ENCODE measurements at places on chromosomes 1 and 21.

GRCh38 chr1:18175530-18176377 lies 68.2 kb downstream of the IGSF21 start:
- no peak for DNase-seq

DNA sequence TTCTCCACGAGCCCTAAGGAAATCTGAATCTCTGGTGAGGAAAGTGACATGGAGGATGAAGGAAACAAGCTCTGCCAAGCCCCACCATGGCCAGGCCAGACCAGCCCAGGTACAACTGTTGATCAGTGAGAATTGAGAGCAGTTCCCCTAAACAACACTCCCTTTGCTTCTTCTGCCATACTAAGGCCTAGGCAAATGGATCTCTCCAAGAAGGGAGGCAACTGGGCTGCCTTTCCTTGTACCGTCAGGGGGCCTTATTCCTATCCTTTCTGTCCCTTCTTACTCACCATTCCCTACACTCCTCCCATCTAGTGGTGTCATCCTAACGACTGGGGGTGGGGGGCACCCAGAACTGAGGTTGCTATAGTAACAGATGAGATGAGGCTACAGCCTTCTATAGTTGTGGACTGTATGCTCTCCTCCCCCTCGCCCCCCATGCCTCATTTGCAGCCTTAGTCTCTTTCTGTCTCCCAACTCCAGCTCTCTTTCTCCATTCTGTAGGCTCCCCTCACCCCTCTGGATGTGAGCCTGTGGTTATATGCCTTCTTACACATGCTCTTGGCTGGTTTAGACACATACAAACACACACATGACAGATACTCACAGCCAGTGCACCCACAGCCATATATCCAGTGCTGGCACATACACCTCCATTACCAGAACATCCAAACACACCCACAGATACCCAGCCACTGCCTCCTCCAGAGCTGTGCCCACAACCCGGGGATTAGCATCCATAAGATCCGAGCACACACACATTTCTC lies 3.6 kb downstream of the PEA15 start:
- DNase-seq, result no peak

DNA sequence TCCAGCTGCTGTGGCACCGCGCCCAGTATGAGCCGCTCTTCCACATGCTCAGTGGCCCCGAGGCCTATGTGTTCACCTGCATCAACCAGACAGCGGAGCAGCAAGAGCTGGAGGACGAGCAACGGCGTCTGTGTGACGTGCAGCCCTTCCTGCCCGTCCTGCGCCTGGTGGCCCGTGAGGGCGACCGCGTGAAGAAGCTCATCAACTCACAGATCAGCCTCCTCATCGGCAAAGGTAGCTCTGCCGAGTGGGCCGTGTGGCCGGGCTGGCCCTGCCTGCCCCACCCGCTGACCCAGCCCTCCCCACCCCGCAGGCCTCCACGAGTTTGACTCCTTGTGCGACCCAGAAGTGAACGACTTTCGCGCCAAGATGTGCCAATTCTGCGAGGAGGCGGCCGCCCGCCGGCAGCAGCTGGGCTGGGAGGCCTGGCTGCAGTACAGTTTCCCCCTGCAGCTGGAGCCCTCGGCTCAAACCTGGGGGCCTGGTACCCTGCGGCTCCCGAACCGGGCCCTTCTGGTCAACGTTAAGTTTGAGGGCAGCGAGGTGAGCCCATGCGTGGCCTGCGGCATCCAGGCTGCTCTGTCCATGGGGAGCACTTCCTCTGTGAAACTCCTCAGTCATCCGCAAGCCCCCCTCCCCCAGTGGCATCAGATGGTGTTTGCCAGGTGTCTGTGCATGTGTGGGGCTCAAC lies 64.2 kb downstream of the PIK3CD start:
- DNase-seq, result no peak

- no peak for DNase-seq
These were observed 18.5 kb downstream of the CLDN14 start for GRCh38 chr21:36461277-36461917.

DNA sequence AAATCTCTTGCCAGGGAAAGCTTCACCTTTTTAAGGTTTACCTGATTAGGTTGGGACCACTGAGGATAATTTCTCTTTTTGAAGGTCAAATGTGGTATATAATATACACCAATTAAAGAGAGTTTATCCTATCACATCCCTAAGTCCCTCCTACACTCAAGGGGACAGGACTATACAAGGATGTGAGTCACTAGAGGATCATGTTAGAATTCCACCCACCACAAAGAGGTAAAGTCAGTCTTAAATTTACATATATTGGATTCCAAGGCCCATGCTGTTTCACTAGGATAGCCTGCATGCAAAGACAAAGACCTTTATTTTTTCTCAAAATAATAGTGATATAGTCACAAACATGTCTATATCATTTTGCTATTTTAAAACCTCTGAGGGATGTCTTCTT lies 164.4 kb downstream of the GIPC2 start:
- no peak for DNase-seq

GRCh38 chr1:93844262-93845045 lies 34.6 kb downstream of the DNTTIP2 start:
- peak; percentile 28 for DNase-seq

- DNase-seq, result no peak
These were observed 170.5 kb downstream of the HFM1 start for GRCh38 chr1:91234181-91234580.

DNA sequence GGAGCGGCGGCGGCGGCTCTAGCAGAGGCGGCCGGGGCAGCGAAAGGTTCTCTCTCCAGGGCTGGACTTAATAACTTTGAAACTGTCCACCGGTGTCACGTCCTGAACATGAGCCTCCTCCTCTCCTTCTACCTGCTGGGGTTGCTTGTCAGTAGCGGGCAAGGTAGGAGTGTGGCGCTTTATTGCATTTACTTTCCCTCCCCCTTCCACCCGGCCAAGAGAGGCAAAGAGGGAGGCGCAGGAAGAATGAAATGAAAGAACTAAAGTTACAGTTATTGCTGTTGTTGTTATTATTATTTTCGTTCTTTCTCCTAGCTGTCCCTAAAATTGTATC lies 214 bp downstream of the NCAM2 start:
- no peak for DNase-seq

GRCh38 chr1:225933072-225933471 lies 7.9 kb downstream of the LEFTY2 start:
- no peak for DNase-seq

DNA sequence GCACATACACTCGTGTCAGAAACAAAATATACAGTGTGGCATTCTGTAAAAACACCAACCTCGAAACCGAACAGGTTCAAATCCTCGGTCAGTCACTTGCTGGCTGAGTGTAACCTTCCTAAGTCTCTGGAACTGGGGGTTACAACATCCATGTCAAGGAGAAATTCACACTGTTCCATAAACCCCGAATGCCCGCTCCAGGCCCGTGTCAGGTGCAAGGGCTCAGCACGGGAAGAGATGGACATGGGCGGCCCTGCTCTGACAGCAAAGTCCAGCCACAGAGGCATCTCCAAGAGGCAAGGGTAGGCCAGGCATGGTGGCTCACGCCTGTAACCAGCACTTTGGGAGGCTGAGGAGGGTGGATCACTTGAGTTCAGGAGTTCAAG lies 79.5 kb downstream of the SLC66A1 start:
- no peak for DNase-seq

DNA sequence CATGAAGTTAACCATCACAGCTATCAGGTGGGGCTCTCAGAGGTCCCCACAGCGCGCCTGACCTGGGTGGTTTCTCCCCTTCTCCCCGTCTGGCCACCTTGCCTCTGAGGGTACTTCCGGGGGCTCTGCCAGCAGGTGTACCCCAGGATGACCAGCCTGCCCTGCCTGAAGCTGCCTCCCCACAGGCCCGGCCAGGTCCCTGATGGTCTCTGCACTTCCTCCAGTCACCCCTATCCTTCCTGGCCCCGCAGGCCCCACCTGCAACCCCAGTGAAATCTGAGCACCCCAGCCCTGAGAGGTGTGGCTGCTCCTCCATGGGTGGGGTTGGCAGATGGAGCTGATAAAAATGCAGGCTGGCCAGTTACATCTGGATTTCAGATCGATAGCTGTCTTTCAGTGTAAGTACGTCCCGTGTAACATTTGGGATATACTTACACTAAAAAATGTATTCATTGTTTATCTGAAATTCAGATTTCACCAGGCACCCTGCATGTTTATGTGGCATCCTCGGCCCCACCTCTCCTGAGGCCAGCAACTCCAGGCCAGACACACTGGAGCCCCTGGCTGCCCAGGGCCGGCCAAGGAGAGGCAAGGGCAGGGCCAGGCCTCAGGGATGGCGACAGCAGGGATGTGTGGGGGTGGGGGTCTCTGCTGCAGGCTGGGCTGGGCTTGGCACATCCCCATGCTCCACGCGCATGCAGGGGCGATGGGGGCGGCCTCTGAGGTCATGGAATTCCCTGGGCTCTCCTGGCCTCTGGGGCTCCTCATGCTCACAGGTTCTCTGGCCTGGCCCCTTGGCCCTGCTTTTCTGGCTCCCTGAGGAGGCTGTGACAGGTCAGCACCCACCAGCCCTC lies 25.1 kb downstream of the LRRC3 start:
- DNase-seq, result no peak

- no peak for DNase-seq
These were observed 82.9 kb downstream of the LHX4 start for GRCh38 chr1:180312926-180313325.

DNA sequence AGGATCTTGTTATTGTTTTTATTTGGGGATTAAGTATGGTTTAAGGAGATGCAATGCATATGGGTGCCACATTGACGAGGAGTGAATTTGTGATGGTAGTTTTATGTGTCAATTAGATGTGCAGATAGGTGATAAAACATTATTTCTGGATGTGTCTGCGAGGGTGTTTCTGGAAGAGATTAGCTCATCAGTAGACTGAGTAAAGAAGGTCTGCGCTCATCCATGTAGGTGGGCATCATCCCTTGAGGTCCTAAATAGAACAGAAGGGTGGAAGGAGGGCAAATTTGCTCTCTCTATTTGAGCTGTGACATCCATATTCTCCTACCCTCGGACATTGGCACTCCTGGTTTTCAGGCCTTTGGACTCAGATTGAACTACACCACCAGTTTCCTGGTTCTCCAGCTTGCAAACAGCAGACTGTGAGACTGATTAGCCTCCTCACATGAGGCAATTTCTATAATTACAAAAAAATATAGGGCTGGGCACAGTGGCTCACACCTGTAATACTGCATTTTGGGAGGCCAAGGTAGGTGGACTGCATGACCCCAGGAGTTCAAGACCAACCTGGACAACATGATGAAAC lies 118.2 kb upstream of the ZNF678 start:
- no peak for DNase-seq

GRCh38 chr1:98119796-98120195 lies 199.0 kb upstream of the DPYD start:
- DNase-seq, result peak; percentile 6

DNA sequence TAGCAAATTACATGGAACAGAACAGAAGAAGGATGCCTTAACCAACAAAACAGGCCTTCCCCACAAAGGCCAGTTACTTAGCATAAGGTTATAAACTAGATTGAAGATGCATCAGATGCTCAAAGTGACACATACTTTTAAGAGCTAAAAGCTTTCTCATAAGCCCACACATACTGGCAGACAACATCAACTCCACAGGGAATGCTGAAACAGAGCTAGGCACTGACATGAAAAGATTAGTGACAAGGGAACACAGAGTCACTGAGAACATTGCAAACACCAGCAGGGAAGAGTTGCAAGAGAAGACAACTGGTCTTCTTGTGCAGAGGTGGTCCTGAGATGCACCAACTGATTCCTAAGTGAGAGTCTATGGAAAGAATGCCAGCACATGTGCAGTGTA lies 6.9 kb downstream of the TTC13 start:
- DNase-seq, result no peak

DNA sequence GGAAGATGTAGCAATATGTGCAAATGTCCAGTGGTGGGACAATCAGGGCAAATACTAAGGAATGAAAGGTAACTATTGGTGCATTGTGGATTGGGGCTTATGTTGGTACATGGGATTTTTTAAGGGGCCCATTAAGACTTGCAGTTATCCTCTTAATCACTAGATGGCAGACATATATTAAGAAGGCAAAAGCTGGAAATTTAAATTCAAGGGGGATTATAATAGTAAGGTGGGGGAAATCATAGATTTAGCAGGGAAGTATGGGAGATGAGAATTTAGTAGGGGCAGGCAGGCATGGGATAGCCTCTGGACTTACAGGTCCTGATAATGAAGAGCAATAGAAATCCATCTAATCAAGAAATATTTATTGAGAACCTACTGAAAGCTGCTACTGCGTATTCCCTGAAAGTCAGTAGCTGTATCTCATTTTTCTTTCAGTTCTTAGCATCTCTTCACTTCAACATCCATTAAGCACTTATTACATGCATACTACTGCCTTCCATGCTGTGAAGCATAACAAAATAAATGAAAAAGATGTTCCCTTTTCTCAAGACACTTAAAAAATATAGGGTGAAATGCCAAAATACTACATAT lies 251.8 kb downstream of the CRB1 start:
- DNase-seq, result no peak

DNA sequence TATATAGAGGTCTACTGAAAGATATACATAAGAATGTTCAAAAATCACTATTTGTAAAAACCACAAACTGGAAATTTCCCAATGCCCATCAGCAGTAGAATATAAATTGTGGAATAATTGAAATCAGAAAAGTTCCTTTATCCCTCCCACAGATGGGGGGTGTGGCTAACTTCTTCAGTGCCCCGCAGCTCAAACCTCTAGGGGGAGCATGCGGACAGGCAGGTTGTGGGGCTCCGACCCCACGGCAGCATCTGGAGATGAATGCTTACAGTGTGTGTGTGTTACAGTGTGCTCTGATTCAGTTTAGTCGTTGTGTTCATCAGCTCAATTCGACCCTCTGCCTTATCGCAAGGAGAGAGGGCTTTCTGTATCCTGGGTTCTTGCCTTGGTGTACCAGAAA lies 262.1 kb upstream of the LRRC7 start:
- DNase-seq, result no peak

- no peak for DNase-seq
These were observed 2.9 kb upstream of the CD46 start for GRCh38 chr1:207748737-207749528.

DNA sequence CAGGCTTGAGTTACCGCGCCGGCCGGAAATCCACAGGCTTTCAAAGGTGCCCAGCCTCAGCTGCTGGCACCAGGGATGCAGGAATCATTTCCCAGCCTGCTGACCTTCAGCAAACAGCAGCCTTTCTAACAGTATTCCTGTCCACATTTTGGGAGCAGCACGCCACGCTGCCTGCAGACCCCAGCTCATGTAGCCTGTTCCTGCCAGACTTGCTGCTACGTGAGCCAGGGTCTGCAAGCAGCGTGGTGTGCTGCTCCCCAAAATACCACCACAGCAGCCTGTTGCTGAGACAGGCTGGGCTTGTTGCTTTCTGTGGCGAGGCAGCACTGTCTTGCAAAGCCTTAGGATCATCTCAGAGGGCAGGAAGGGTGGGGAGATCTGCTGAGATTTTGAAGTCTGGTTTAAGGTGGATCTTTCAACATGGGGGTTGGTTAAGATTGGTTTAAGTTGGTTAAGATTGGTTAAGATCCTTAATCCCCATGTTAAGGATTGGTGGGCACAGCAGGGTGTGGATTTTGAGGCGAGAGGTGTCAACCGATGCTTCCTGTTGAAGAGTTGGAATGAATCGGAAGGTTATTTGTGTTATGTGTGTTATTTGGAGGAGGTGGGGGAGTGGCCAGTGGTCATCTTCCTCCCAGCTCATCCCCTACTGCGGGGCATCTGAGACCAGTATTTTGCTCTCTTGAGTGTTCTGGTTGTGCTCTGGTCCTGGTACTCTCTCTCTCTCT lies 12.9 kb downstream of the FAAH start:
- DNase-seq, result no peak

All from KG1 (cell line).